ENCODE measurements at places on chromosomes 12 and 14. TPM values are rescaled to one million over a fixed set of nuclear protein-coding genes. Genes with fewer than 3 reads are reported as not detected.

DNA sequence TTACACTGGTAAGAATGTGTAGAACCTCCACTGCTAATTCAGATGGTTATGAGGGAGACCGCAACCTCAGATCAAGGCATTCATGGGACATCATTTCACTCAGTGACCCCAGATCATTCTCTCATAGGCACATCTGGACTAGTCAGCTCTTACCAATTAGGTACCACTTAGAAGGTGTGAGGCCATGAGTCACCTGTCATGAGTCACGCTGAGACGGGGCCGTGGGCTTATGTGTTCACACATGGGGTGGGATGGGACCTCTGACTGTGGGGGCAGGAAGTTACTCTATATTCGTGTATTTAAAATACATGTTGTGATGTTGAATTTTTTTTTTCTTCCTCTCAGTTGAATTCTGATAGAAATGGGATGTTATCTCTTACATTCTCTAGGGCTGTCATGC is 55.9 kb downstream of the CCDC92 start:
- no peak for DNase-seq
- H3K36me3 ChIP-seq, result no peaks in the 10 kb centered on the region
- no peaks in the 10 kb centered on the region for H3K27me3 ChIP-seq
- H3K4me1 ChIP-seq, result no peaks in the 10 kb centered on the region

- no peak for DNase-seq
- no peak overlapping the region for H3K4me3 ChIP-seq
- H3K4me1 ChIP-seq, result no peaks in the 10 kb centered on the region
- H3K27me3 ChIP-seq, result no peaks in the 10 kb centered on the region
These were observed 142.7 kb downstream of the TMEM117 start for GRCh38 chr12:43978556-43978955.

- H3K36me3 ChIP-seq, result no peaks in the 10 kb centered on the region
- H3K27ac ChIP-seq, result no peak overlapping the region
- no peaks in the 10 kb centered on the region for H3K4me1 ChIP-seq
- DNase-seq, result no peak
These were observed 76.8 kb downstream of the ALX1 start for GRCh38 chr12:85356596-85357385.

DNA sequence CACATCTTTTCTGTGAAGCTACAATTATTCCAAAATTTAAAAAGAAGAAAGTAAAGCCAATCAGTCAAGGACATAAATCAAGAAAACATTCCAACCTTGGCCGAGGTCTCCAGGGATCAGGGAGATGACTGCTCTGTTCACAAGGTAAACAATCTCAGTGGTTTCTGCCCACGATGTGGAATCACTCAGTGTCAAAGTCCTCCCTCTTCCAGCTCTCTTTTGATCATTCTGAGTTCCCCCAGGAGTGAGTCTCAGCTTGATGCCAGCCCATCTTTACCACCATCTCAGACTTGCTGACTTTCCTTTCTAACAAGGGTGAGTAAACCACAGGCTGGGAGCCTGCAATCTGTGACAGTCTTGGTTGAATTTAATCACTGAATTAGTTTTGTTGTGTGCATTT is 4.8 kb upstream of the SERPINA9 start:
- no peak overlapping the region for H3K27ac ChIP-seq
- H3K4me3 ChIP-seq, result no peak overlapping the region
- DNase-seq, result no peak
- no peaks in the 10 kb centered on the region for H3K36me3 ChIP-seq
- no peaks in the 10 kb centered on the region for H3K4me1 ChIP-seq
- no peaks in the 10 kb centered on the region for H3K27me3 ChIP-seq

DNA sequence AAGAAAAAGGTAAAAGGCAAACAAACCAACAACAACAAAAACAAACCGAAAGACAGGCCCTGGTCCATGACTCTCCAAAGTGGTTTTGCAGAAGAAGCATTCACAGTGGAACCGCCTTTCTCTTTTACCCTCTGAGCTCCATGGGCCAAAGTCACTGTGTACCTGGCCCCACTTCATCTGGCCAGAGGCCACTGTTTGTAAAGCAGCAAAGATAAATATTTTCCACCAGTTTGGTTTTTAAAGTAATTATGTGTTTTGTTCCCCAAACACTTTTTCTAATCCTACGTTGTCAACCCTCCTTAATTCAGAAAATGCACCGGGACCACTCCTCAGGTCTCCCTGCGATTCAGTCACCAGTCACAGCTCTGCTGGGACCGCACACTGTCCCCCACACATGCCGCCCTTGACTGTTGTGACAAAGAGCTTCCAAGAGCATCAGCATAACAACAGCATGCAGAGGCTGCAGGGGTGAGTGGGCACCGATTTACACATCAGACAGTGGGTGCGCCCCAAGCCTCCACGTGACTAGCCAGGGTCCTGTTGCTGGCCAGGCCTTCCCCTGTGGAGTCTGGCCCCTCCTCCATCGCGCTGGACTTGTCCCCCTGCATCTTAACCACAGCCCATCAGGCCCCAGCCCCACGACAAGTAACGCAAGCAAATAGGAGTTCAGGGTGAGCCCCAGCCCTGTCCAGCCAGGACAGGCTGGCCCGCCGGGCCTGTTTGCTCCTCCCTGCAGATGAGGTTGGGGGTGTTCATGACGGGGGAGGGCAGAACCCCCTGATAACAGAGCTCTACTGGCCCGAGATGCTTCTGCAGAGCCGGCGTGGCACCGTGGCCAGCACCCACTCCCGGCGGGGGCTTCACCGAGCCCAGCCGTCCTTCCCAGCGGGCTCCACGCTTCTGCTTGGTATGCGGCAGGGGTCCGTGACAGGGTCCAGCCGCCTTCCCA is 65.2 kb upstream of the DIO3 start:
- no peak overlapping the region for H3K27ac ChIP-seq
- DNase-seq, result peak; percentile 10
- H3K27me3 ChIP-seq, result no peaks in the 10 kb centered on the region
- H3K36me3 ChIP-seq, result no peaks in the 10 kb centered on the region
- no peak overlapping the region for H3K4me3 ChIP-seq

- no peak overlapping the region for H3K4me3 ChIP-seq
- H3K36me3 ChIP-seq, result no peaks in the 10 kb centered on the region
- H3K4me1 ChIP-seq, result peaks cover 60% of the 10 kb centered on the region
- no peak for DNase-seq
- H3K27ac ChIP-seq, result peak overlapping the region; percentile 98
- no peaks in the 10 kb centered on the region for H3K27me3 ChIP-seq
These were observed 17.0 kb upstream of the IRF2BPL start for GRCh38 chr14:77045238-77046162.

DNA sequence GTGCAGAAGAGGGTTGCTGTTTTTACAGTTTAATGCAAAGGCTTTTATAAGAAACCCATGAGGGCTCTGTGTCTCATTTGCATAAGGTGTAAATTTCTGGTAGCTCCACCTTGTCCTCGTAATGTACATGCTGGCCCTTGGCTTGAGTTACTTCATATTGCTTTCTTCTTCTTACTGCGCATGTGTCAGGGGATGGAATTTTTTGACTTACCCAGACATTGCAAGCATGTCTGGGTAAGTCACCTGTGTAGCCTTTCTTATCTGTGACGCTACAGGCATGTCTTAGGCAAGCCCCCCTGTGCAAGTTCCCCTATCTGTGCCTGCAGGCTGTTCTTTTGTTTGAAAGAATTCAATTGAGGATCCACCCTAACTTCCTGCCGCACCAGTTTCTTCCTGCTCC is 274.2 kb downstream of the ETNK1 start:
- H3K4me1 ChIP-seq, result no peaks in the 10 kb centered on the region
- no peak for DNase-seq
- no peaks in the 10 kb centered on the region for H3K36me3 ChIP-seq
- no peak overlapping the region for H3K4me3 ChIP-seq

GRCh38 chr14:68884031-68885030 is 91.5 kb upstream of the ZFP36L1 start:
- H3K36me3 ChIP-seq, result no peaks in the 10 kb centered on the region
- H3K27me3 ChIP-seq, result no peaks in the 10 kb centered on the region
- no peak for DNase-seq
- no peak overlapping the region for H3K27ac ChIP-seq
- no peaks in the 10 kb centered on the region for H3K4me1 ChIP-seq
- no peak overlapping the region for H3K4me3 ChIP-seq

DNA sequence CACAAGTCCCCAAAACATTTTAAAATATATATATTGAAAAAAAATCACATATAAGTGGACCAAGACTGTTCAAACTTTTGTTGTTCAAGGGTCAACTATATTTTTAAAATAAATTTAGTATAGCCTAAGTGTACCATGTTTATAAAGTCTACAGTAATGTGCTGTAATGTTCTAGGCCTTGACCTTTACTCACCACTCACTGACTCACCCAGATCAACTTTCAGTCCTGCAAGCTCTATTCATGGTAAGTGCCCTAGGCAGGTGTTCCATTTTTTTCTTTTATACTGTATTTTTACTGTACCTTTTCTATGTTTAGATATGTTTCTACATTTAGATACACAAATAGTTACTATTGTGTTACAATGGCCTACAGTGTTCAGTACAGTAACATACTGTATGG is 23.4 kb upstream of the TMTC1 start:
- no peaks in the 10 kb centered on the region for H3K36me3 ChIP-seq
- no peaks in the 10 kb centered on the region for H3K27me3 ChIP-seq
- no peak overlapping the region for H3K27ac ChIP-seq
- DNase-seq, result no peak
- H3K4me3 ChIP-seq, result no peak overlapping the region

GRCh38 chr14:96978525-96979272 is 181.5 kb downstream of the VRK1 start:
- H3K36me3 ChIP-seq, result no peaks in the 10 kb centered on the region
- H3K4me1 ChIP-seq, result no peaks in the 10 kb centered on the region
- H3K27me3 ChIP-seq, result no peaks in the 10 kb centered on the region
- H3K4me3 ChIP-seq, result no peak overlapping the region
- no peak for DNase-seq
- no peak overlapping the region for H3K27ac ChIP-seq

MIP gene
- total RNA-seq, result not detected

CLEC4C gene
- total RNA-seq, result not detected

Measured in tibial nerve (tissue), 4 donors.